ENCODE measurements at places on chromosomes 1 and 21.

GRCh38 chr1:156740237-156740740, 599 bp downstream of the MRPL24 start:
- DNase-seq: no peak

DNA sequence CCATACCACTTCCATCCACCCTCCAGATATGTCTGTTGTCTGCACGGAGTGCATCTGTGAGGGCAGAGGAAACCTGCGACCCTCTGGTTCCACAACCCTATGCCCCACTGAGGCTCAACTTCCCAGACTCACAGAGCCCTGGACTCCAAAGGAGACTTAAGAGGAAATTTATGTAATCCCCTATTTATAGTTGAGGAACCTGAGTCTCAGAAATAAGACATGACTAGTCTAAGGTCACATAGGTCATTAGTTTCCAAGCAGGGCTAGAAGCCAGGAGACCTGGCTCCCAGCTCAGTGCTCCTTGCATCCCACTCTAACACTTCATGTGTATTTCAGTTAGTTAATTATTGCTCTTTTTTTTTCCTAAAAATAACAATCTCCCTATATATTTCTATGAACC, 15.7 kb upstream of the LEMD1 start:
- DNase-seq: no peak

GRCh38 chr1:9705337-9706093, 54.0 kb downstream of the PIK3CD start:
- DNase-seq: no peak

DNA sequence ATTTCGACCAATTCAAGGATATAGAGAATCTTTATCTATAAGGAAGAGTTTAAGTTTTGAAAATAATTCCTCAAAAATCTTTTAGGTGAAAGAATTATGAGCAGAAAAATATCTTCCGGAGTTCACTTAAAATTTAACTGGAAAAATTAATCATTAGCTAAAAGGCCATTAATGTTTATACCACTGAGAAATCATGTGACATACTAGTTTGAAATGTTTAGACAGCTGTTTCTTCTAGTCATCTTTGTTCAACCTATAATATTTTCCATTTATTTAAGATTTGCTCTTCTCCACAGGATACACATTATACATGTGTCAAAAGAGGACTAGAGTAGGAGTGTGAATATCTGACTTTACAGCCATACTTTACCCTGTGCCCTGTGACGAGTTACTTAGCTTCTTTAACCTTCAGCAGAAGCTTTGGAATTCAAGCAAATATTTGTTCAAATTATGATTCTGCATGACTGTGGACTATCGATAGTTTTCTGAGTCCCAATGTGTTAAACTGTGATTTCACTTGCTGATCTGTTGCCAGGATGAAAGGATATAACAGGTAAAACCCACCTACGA, 374.8 kb downstream of the BRINP3 start:
- DNase-seq: no peak

DNA sequence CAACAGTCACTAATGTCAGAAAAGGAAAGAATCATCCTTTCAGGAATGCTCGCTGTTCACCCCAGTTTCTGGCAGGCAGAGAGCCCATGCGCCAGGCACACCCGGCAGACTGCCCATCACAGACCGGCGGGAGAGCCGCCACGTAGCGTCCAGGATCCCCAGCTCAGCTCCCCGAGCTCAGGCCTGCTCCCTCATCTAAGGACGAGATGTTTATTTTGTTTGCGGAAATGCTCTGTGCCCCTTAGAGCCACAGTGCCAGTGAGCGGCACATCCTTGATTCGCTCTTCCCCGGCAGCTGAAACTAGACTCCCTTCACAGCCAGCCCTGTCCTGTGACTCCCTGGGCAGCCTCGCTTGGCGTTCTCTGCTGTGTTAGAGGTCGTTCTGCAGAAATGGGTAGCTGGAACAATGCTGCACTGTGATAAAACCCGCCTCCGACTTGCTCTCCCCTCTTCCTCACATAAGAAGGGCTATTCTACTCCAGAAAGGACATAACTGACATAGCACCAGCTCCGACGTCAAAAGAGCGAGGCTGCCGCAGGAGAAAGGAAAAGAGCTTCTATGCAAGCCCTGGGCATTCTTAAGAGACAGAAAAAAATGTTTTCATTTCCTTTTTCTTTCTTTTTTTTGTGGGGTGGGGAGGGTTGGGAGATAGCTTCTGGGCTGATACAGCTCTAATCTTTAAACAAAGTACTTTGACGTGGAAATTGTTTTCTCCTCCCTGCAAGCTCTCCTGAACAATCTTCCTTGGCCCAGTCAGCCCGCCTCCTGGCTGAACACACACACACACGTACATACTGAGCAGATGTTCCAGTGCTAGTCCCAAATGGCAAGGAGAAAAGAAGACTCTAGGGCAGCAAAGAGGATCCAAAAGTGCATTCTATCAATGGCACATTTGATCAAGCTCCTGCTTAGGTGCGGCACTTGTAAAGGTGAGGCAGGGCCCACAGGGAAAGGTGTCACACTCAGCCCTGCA, 37.2 kb downstream of the MRAP start:
- DNase-seq: no peak

DNA sequence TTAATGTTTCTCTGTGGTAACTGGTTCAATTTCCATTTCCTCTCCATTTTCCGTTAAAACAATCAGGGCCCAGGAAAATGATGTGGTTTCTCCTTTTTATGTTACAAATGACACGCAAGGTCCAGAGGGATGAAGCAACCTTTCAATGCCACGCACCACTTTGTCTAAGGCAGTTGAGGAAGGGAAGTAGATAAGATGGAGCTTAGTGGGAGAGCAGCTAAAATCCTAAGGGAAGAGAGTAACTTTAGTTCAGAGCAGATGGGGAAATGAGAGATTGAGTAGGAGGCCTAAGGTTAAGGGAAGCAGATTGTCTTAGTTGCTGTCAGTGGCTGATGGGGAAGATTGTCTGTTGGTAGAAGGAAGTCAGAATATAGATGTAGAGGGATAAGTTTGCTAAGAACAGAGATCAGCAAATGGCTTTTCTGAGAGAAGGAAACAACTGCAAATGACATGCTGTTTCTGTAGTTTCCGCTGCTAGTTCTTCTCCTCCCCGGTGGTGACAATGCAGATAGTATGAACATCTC, 660 bp downstream of the CD1C start:
- DNase-seq: no peak

GRCh38 chr1:151436985-151437384, 22.3 kb downstream of the POGZ start:
- no peak for DNase-seq

DNA sequence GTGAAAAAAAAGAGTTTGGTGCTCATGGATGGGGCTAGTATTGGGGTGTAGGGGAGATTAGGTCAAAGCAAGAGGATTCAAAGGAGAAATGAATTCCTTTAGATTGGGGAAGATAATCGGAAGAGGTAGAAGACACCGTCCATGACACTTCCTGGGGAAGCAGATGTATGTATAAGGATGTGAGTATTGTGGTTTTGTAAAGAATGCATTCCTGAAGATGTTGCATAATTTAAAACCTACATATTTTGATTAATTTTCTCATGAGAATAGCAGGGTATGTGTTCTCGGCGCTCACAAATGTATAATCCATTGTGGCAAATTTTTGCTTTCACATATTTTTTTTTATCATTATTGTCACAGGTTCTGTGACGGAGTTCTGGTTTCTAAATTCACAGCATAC, 5.5 kb upstream of the LGALS8 start:
- DNase-seq: no peak

GRCh38 chr1:159775716-159776115, 5.0 kb upstream of the DUSP23 start:
- DNase-seq: no peak

- no peak for DNase-seq
These were observed 49.4 kb downstream of the SRRM1 start for GRCh38 chr1:24692351-24692980.

DNA sequence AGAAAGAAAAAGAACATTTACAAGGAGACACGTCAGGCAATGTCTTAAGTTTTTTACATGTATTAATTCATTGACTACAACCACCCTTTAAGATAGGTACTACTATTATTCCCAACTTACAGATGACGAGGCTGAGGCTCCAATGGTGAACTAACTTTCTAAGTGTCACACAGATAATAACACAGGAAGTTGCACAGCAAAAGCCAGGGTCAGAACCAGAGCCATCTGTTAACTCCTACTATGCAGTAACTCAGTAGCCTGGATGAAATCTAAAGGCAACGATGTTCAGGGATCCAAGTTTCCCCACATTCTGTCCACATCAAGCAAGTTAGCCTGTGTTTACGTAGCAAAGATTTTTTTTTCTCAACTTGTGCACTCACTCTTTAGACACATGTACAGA, 371.7 kb downstream of the PTPRC start:
- no peak for DNase-seq

DNA sequence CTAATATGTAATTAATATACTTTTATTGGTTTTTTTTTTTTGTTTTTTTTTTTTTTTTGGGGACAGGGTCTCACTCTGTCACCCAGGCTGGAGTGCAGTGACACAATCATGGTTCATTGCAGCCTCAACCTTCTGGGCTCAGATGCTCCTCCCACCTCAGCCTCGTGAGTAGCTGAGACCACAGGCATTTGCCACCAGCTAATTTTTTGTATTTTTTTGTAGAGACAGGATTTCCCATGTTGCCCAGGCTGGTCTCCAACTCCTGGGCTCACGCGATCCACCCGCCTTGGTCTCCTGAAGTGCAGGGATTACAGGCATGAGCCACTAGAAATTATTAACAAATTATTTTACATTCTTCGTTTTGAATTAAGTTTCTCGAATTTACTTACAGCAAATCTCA, 16.8 kb upstream of the POGZ start:
- DNase-seq: no peak

DNA sequence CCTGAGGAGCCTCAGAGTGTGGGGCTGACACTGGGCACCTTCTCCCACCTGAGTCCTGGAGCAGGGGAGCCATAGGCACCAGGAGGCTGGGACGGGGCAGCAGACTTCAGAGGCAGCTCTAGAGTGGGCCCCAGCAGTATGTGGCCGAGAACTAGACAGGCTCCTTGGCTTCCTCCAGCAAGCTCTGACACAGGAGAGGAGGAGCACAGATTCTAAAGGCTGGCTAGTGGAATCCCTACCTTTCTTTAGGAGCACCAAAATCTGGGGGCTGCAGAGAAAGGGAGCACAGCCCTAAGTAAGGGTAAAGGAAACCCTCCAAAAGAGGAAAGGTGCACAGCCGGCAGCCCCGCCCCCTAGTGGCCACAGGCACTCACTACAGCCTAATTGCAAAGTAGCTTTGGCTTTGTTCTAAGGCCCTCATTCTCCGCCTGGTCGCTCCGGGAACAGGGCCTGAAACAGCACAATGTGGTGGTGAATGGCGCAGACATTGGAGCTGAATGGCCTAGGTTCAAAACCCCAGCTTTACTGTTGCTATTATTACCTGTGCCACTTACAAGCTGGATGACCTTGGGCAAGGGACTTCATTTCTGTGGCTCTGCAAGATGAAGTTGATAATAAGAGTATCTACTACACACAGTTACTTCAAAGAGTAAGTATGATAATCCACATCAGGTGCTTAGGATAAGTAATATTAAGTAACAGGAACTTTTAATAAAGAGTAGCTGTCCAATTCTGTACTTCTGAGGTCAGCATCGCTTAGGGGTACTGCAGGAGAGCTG, 8.8 kb upstream of the GUCA2A start:
- DNase-seq: peak; percentile 52

GRCh38 chr1:227961651-227962466, 14.1 kb upstream of the WNT9A start:
- DNase-seq: no peak

- no peak for DNase-seq
These were observed 9.1 kb downstream of the NHLH1 start for GRCh38 chr1:160375788-160376524.

DNA sequence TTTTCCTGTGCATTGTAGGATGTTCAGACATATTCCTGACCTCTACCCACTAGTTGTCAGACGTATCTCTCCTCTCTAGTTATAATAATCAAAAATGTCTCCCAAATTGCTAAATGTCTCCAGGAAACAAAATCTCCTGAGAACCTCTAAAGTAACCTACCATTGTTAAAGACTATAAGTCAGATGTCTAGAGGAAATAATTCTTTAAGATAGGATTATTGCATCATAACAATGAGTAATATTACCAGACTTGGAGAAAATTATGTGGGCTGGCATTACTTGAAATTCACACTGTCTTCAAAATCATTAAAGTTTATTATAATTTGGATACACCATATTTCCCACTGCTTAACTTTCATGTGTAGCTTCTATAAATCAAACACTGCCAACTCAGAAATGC, 643.0 kb upstream of the ADGRL2 start:
- DNase-seq: no peak

- no peak for DNase-seq
These were observed 27.9 kb downstream of the FAM163A start for GRCh38 chr1:179770887-179771502.

DNA sequence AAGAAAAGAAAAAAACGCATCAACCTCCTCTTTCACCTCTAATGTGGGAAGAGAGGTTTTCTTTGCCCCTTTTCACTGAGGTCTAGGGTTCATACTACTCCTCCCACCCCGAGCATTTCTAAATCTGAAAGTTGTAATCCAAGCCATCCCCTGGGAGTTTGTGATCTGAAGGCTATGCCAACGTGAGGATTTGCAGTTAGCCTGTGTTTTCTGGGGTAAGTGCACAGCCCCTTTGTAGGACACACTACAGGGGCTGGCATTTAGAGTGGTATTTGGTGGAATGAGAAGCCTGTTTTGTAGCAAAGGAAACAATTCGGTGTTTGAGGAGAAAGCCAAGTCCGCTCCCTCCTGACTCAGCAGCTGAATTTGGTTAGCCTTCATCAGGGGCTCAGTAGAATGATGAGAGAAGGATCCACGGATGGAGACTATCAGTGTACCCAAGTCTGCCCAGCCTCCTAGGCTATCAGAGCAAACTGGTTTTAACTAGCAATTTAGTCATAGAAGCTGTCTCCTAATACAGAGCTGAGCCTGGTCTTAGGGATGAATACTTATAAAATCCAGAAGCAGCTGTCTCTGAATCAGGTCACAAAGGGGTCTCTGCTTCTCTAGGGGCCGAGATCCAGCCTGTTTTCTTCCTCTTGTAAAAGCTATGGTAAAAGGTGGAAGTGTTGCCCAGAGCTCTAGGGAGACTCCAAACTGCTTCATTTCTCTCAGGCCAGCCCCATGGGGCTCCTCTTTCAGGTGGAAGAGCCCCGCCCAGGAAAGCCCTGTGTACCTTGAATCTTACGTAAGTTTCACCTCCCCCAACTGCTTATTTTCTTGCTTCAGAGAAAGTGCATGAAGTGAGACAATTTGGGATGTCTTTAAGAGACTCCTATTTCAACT, 2.1 kb downstream of the PCP4L1 start:
- DNase-seq: no peak

- DNase-seq: no peak
These were observed 135.4 kb upstream of the SLC44A3 start for GRCh38 chr1:94684690-94685250.

- no peak for DNase-seq
These were observed 1.5 kb downstream of the EPRS1 start for GRCh38 chr1:220044678-220045355.
